ENCODE measurements at places on chromosomes 13 and 19.
A peak's percentile ranks its signal among the peaks of the same experiment; 100 is the strongest.

DNA sequence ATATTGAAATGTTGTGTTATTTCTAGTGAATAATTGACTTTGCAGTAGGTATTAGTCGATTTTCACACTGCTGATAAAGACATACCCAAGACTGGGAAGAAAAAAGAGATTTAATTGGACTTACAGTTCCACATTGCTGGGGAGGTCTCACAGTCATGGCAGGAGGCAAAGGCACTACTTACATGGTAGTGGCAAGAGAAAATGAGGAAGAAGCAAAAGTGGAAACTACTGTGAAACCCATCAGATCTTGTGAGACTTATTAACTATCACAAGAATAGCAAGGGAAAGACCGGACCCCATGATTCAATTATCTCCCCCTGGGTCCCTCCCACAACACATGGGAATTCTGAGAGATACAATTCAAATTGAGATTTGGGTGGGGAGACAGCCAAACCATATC, 9.9 kb upstream of the C5AR2 start:
- DNase-seq = no peak

GRCh38 chr19:49094505-49095482, 9.5 kb downstream of the SNRNP70 start:
- no peak for DNase-seq

GRCh38 chr13:104595511-104595910, 1529.3 kb upstream of the SLC10A2 start:
- no peak for DNase-seq

DNA sequence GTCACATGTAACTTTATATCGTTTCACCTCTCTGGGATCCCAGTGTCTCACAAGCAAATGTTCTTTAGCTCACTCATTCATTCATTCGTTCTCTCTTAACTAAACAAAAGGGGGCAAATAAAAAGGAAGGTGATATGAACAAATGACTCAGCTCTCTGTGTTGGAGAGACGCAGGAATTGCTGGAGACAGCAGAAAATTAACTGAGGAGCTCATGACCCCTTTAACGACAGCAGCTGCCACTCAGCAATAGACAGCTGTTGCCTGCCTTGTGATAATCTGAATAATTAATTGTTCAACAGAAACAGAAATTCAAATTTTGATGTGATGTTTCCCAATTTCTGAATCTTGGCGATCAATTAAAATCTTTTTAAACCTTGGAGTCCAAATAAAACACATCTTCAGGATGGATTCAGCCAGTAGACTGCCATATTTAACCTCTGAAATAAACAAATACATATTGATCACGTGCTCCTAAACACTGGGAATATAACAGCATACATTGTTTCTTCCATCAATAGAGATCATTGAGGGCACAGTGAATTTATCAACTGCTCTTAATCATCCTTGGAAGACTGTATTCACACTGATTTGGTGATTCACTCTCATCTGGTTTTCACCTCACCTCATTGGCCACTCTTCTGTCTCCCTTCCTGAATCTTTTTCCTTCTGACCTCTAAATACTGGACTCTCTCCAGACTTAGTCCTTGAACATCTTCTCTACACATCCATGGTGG, 63.3 kb downstream of the MBNL2 start:
- DNase-seq = no peak

GRCh38 chr13:113022745-113023574, 53.9 kb downstream of the MCF2L start:
- DNase-seq = peak; percentile 8

Measured in fibroblast of skin of back (primary cell).